ENCODE measurements at places on chromosomes 12 and 14.

GRCh38 chr12:44697511-44697910, 178.6 kb downstream of the NELL2 start:
- no peak for DNase-seq

DNA sequence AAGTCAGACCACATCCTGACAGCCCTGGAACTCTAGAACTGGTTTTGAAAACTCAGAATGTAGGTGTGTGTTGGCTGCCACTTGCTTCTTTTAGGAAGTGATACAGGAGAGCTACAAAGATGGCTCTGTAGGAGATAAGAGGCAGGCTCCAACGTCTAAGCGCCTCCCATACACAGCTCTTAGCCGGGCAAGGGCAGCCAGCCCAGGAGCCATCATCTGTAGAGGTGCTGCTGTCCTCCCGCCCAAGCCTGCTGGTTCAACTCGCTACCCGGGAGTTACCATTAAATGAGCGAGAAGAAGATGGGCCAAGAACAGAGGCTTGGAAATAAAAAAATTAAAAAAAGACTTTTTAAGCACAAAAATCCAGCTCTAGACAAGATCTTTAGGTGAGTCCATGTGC, 61.2 kb upstream of the DIO3 start:
- no peak for DNase-seq

- no peak for DNase-seq
Observed at GRCh38 chr14:104942586-104942985, 17.9 kb downstream of the PLD4 start.

- DNase-seq: no peak
Observed at GRCh38 chr14:80385336-80385735, 174.0 kb upstream of the DIO2 start.

- no peak for DNase-seq
Observed at GRCh38 chr12:3473844-3474243, 17.2 kb upstream of the PRMT8 start.

DNA sequence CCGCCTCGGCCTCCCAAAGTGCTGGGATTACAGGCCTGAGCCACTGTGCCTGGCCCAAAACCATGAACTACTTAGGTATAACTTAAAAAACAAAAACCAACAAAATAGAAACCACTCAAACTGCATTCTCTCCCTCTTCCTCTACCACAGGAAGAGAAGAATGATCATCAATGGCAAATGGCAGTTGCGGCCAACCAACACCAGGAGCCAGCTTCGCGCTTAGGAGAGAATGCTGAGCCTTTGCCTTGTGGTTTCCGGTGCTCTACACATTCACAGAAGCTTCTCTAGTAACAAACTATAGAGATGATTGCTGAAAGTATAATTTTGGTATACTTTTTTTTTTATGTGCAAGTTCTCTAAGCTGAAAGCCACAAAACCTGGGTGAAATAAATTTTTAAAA, 17.1 kb downstream of the CATSPERB start:
- peak; percentile 11 for DNase-seq

DNA sequence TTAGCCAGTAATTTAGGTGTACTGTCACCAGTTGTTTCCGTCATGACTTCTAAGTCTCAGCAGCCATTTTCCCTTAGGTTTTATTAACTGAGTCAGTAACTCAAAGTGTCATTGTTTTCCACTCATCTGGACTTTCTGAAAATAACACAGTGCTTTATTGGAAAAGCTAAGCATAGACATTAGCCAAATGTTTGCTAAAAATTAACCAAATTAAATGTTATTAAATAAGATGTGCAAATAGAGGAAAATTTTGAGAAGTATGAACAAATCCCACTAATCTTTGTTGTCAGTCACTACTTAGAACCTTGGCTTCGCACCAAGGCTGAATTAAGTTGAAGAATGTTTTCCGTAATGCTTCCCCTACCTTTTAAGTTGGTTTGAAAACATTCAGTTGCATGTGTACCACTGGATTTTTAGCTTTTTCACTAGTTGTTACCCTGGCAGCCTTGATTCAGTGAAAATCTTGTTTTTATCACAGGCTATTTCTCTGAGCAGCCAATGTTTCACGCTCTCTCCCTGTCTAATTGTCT, 43.0 kb downstream of the BORCS5 start:
- no peak for DNase-seq

GRCh38 chr12:100391856-100392255, 35.0 kb downstream of the SLC17A8 start:
- DNase-seq: no peak

GRCh38 chr12:6171409-6172015, 28.7 kb upstream of the CD9 start:
- DNase-seq: no peak

DNA sequence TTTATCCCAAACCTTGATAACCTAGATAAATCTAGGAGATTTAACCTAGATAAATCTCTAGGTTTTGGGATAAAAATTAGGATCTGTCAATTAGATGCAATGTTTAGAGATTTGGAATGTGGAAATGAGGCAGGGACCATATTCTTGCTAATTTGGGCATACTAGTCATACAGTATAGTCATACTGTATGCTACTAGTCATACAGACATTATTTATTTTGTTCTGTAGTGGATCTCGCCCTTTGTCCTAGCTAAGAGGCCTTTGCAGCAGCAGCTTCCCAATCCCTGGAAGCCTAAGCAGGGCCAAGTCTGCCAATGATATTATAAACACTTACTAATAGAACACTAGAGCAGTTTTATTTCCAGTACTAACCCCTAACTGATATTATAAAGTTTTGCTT, 136.4 kb downstream of the CEP128 start:
- DNase-seq: no peak

DNA sequence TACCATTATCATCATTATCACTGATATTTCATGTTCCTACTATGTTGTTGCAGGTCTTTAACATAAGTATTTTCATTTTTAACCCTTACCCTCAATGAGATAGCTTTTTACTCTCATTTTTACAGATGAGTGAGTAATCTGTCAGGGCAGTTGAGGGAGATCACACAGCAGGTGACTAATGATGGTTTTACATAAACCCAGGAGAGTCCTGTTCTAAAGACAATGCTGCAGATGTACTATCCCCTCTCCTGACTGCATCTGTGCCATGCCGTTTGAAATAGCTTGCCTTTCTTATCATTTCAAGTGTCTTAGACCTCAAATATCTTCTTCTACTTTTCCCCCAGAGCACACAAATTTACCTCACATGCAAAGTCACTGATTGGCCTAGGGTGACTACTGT, 1552.1 kb upstream of the SEL1L start:
- no peak for DNase-seq

DNA sequence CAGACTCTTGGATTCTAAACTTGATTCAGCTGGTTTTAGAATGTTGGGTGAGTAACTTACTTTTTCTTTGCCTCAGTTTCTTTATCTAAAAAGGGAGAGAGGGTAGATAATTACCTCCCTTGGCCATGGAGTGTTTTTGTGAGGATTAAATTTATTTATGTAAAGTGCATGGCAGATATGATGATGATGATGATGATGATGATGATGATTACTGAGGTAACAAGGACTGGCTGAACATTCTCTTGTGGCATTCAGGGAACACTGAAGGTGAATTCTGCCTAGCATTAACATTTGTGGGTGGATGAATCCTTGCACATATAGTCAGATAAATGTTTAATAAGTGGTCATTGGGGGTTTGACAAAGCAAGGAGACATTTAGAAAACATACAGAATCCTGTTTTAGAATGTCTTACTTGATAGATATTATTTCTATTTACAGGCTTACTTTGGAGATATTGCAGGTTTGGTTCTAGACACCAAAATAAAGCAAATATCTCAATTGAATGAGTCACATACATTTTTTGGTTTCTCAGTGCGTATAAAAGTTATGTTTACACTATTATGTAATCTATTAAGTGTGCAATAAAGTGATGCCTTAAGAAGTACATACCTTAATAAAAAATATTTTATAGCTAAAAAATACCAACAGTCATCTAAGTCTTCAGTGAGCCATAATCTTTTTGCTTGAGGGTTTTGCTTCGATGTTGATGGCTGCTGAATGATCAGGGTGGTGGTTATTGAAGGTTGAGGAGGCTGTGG, 123.2 kb downstream of the SNAPC1 start:
- no peak for DNase-seq

- no peak for DNase-seq
Observed at GRCh38 chr14:93987815-93988476, 9.2 kb upstream of the CCDC197 start.

DNA sequence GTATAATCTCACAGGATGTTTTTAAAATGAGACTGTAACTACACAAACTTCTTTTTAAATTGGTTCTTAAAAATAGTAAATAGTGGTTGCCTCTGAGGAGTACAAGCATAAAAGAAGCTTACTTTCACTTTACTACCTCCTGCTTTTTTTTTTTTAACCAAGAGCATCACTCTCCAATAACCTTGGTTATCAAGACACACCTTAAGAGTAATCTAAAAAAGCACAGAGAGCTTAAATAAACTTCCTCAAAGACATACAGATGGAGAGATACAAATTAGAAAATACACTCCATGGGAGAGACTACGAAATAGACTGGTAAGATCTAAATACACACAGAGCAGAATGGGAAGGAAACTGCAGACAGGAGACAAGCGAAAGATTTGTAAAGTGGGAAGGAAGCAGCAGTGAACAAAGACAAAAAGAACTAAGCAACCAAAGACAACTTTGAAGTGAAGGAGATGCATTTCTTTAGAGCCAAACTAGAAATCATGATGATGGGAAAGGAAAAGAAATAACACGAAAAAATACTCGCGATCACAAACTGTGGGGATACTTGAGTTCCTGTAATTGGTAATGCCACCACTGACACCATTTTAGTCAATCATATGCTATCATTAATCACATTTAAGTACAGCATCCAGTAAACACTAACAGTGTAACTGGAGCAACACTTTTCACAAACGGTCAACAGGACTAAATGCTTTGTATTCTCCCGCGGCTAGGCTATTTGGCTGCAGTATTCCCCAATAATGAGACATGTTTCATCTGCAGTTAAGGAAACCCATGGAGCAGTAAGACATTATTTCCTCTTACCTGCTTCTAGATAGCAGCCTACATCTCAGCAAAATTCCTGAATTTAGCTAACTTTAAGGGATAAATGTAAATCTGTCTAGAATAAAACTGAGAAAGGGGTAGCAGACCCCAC, 8.2 kb downstream of the SINHCAF start:
- no peak for DNase-seq

- DNase-seq: no peak
Observed at GRCh38 chr14:24409192-24409591, 10.4 kb downstream of the NYNRIN start.

GRCh38 chr14:33556382-33557121, 394.3 kb downstream of the EGLN3 start:
- no peak for DNase-seq

DNA sequence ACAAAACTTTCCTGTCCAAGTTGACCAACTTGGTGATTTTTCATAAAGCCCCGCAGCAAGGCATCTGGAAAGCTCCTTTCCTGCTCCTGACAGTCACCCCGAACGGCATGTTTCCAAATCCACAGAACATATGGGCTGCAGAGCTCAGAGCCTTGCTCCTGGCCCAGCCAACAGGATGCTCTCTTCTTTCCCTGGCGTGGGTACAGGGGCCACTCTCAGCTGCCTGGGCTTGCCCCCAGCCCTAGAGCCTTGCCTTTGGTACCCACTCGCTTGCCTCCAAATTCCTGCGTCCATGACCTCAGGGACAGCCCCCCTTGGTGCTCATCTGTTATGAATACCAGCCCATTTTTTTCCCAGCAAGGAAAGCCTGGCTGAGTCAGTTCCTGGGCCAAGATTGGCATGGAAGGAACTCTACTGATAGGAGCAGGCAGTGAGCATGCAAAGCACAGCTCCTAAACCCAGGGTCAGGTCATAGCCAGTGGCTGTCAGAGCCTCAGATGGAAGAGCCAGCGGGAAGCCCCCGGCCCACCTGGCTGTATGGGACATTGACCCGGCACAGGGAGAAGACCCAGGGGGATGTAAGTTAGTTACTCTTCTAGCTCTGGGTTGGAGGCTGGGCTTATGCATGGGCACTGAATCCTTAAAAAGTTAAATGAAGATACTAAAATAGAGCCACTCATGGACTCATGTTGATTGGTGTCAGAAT, 105.3 kb upstream of the RTL1 start:
- no peak for DNase-seq

DNA sequence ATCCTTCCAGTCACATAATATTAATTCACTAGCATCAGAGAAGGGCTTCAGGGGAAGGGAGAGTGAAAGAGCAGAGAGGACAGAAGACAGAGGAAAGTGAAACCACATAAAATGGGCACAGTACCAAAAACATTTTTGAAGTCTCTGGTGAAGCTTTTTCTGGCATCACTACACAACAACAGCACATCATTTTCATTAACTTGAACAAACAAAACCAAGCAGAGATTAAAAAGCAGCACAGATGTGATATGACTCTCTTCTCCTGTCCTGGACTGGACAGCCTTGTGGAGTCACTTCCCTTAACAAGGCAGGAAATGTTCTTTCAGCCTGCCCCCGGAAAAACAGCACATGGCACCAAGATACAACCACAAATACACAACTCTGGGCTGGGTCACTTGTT, 112.0 kb downstream of the TSPAN8 start:
- DNase-seq: no peak

GRCh38 chr12:70240673-70241072, 2.6 kb upstream of the CNOT2 start:
- no peak for DNase-seq

GRCh38 chr12:530821-531220, 71.1 kb downstream of the B4GALNT3 start:
- DNase-seq: no peak

- no peak for DNase-seq
Observed at GRCh38 chr12:121331248-121331647, 21.0 kb downstream of the ANAPC5 start.

DNA sequence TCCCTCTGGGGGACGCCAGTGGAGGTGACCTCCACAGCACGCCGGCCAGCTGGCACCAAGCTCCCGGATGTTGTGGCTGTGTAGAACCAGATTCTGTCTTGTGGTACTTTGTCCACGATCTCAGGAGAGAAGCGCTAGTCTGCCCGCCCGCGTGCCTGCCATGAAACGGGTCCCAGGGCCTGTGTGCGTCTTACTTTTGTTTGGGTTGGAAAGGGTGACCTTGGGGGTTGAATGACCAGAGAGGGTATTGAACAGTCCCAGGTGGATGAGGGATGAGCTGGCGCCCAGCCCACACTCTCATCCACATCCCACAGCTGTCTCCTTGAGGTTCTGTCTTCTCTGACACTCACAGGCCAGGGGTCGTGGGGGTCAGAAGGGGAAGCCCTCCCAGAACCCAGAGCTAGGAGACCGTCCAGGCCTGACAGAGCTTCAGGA, 78.3 kb downstream of the WDR20 start:
- no peak for DNase-seq
